ENCODE measurements at places on chromosomes 11 and 22. TPM values are rescaled to one million over a fixed set of nuclear protein-coding genes. Genes with fewer than 3 reads are reported as not detected.

OR10AG1 gene
- total RNA-seq: not detected

CCDC73 gene
- 0.25 TPM for total RNA-seq

CRYBA4 gene
- 0.41 TPM for total RNA-seq

OR8A1 gene
- total RNA-seq: not detected

RBM4B gene
- total RNA-seq: 18.2 TPM

UPK3A gene
- total RNA-seq: not detected

CLDN5 gene
- 48.4 TPM for total RNA-seq

ELF5 gene
- 0.94 TPM for total RNA-seq

RCOR2 gene
- total RNA-seq: 0.76 TPM

ALDH3B2 gene
- total RNA-seq: 1.6 TPM

SMIM35 gene
- total RNA-seq: not detected

KBTBD3 gene
- total RNA-seq: 10.2 TPM

FOLR2 gene
- total RNA-seq: 31.9 TPM

MAP6 gene
- total RNA-seq: 7.7 TPM

TSPAN18 gene
- total RNA-seq: 38.1 TPM

OR51B5 gene
- not detected for total RNA-seq

YPEL1 gene
- total RNA-seq: 6.1 TPM

F2 gene
- not detected for total RNA-seq

HEPN1 gene
- total RNA-seq: not detected

KRTAP5-2 gene
- not detected for total RNA-seq

SLC37A2 gene
- total RNA-seq: 6.1 TPM

TRPM5 gene
- 0.25 TPM for total RNA-seq

OR8G5 gene
- not detected for total RNA-seq

MIAT gene
- 6.8 TPM for total RNA-seq

RAB36 gene
- 30.5 TPM for total RNA-seq

MMP12 gene
- not detected for total RNA-seq

FAM118A gene
- 13.0 TPM for total RNA-seq

LRP4 gene
- total RNA-seq: 3.7 TPM

CD6 gene
- total RNA-seq: 6.7 TPM

RASSF7 gene
- total RNA-seq: 106 TPM

WT1 gene
- total RNA-seq: 0.66 TPM

HBG2 gene
- total RNA-seq: not detected

PGA5 gene
- 0.35 TPM for total RNA-seq

POTEH gene
- not detected for total RNA-seq

C1QTNF4 gene
- 0.25 TPM for total RNA-seq

EML3 gene
- total RNA-seq: 83.3 TPM

PEX16 gene
- 38.4 TPM for total RNA-seq

IL17REL gene
- 0.16 TPM for total RNA-seq

FUT4 gene
- total RNA-seq: 9.5 TPM

Measured in kidney (tissue), 22 donors.